ENCODE measurements at places on chromosomes 16 and 17.

- no peak for DNase-seq
These were observed 42.5 kb upstream of the RASD1 start for GRCh38 chr17:17538417-17539391.

GRCh38 chr17:62790564-62790986 is 17.5 kb downstream of the MARCHF10 start:
- no peak for DNase-seq

- DNase-seq = no peak
These were observed 796.2 kb upstream of the RBFOX1 start for GRCh38 chr16:6536411-6536810.

- DNase-seq = no peak
These were observed 80.5 kb downstream of the SMG6 start for GRCh38 chr17:2222901-2223616.

DNA sequence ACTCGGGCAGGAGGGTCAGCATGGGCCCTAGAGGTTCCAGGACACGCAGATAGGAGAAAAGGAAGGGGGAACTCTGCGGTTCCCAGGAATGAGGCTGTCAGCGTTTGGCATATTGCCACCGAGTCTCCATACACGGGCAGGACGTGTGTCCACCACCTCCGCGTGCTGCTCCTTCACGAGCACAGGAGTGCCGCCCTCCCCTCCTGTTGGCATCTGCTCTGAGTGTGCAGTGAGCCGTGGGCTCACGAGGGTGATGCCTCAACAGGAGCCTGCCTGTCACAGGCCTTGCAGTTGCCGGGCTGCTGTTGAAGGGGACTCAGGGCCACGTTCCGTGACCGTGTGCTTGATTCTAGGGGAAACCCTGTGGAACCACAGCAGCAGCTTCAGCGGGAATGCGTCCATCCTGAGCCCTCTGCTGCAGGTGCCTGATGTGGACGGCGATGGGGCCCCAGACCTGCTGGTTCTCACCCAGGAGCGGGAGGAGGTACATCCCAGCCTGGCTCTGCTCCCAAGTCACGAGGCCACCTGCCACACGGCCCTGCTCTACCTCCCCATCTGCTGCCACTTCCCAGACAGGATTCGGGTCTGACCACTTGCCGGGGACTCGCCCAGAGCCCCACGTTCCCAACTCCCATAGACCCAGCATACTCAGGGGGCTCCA is 14.6 kb downstream of the RGS11 start:
- DNase-seq = no peak

GRCh38 chr17:82835122-82835521 is 4.7 kb downstream of the ZNF750 start:
- DNase-seq = peak; percentile 63

DNA sequence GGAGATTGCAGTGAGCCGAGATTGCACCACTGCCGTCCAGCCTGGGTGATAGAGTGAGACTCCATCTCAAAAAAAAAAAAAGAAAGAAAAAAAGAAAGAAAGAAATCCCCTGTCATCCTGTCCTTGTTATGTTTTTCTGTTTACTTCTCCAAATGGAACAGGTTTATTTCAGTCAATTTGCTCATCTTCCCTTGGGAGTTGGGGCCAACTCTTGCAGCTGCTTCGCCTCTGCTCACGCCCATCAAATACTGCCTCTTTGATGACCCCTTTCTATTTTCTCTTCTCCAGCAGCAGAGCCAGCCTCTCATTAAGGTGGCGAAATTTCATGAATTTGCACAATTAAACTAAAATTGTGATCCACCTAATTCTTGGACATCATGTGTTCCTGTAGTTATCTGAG is 173.4 kb downstream of the ZNF18 start:
- no peak for DNase-seq

DNA sequence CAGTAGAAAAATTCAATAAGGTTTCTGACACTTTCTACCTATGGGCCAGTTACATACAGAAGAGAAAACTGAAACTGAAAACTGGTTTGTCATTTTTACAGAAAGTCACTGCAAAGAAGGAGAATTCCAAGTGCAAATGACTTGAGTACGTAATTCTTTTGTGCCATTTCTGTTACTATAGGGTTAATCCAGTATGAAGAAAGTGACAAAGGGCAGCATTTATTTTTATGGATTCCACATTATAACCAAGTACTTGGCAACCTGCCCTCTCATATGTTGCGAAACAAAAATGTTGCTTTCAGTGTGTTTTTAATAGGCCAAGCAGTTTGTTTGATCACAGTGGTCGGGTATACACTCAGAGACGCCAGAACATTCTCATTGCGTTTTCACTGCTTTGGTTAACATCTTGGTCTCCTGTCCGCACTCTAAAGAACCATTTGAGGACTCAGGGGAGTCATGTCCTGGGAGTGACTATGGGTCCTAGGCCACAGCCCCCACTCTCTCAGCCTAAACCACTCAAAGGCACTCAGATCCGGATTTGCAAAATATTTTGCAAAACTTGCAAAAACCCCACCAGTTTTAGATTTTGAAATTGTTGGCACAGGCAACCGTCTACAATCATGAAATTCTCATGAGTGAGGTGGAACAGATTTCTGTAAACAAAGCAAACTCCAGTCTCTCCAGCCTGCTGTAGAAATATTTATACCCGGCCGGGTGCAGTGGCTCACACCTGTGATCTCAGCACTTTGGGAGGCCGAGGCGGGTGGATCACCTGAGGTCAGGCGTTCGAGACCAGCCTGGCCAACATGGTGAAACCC is 15.4 kb upstream of the HELZ start:
- peak; percentile 69 for DNase-seq

- DNase-seq = no peak
These were observed 57.9 kb upstream of the SLC12A3 start for GRCh38 chr16:56807011-56807675.

GRCh38 chr16:497258-497657 is 30.3 kb upstream of the CAPN15 start:
- no peak for DNase-seq

DNA sequence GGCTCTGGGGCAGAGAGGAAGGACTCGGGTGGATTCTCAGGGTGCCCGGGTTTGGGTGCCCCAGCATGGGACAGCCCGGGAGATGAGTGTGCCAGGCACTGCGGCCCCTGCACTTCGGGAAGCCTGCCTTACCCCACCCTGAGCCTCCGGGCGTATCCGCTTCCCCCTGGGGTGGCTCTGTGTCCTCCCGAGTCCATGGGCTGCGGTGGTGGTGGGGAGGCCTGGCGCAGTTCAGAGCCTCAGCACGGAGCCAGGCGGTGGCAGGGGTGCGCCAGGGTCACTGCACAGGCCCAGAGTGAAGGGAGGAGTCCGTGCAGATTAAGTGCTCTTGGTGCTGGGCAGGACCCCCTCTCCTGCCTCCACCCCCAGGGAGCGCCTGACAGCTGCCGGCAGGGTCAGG is 20.7 kb downstream of the MYBBP1A start:
- no peak for DNase-seq

DNA sequence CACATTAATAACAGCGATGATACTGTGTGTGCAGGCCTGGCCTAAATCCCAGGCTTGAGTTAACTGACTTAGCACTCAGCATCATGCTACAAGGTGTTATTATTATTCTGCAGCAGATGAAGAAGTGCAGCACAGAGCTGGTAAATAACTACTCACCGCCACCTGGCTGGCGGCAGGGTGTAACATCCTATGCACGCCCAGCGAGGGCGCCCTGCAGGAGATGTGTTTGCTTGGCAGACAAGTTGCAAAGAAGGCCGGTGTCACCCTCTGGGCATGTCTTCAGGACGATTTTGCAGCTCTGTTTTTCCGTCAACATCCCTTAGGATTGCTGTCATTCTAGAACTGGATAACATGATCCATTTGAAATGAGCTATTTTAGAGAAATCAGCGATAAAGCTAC is 30.1 kb downstream of the DNAH9 start:
- no peak for DNase-seq

DNA sequence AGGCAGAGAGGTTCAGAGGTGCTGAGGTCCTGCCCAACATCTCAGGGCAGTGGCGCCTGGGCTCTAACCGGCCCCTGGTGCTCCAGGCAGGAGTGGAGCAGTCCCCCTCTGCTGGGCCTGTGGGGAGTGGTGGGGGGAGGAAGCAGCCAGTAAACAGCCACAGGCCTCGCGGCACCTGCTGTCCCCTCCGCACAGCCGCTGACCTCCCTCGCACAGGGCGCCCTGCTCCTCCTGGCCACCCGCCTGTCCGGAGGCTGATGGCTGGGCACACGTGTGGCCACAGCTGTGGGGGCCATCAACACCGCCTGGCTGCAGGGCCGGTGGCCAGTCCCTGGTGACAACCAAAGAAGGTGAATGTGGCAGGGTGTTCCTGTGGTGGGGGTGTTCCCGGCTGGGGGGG is 36.8 kb upstream of the PABPN1L start:
- no peak for DNase-seq

GRCh38 chr16:17635183-17635582 is 164.4 kb upstream of the XYLT1 start:
- DNase-seq = no peak

DNA sequence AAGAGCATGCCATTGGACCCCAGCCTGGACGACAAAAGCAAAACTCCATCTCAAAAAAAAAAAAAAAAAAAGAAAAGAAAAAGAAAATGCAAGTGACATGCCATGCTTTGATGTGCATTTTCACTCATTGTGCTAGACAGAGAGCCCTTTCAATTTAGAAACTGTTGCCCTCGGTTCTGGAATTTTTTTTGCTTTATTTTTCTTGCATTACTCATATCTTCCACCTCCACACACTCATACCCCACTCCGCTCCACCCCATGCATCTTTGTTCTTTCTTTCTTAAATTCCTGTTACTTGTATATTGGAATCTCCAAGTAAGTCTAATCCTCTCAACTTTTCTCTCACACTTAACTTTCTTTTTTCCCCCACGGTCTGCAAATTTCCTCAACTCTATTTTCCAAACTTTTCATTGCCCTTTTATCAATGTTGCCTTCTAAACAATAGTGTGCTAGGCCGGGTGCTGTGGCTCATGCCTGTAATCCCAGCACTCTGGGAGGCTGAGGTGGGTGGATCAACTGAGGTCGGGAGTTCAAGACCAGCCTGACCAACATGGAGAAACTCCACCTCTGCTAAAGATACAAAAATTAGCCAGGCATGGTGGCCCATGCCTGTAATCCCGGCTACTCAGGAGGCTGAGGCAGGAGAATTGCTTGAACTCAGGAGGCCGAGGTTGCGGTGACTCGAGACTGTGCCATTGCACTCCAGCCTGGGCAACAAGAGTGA is 16.8 kb upstream of the SUZ12 start:
- DNase-seq = peak; percentile 18

DNA sequence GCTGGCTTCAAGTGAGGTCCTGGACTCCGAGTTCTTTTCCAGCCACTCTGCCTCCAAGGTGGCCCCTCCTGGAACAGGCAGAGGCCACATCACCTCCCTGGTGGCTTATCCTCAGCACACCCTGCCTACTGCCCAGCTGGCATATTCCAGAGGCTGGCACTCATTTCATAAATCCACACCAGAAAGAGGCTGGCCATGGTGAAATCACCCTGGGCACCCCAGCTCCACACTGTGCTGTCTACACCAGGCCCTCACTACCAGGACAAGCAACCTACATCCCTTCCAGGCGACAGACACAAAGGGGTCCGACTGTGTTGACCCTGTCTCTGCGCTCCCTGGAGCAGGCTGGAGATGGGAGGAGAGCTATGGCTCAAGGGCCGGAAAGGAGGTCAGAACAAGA is 100.2 kb downstream of the C16orf78 start:
- DNase-seq = peak; percentile 55

- DNase-seq = no peak
These were observed 10.5 kb downstream of the YPEL2 start for GRCh38 chr17:59341922-59342321.

DNA sequence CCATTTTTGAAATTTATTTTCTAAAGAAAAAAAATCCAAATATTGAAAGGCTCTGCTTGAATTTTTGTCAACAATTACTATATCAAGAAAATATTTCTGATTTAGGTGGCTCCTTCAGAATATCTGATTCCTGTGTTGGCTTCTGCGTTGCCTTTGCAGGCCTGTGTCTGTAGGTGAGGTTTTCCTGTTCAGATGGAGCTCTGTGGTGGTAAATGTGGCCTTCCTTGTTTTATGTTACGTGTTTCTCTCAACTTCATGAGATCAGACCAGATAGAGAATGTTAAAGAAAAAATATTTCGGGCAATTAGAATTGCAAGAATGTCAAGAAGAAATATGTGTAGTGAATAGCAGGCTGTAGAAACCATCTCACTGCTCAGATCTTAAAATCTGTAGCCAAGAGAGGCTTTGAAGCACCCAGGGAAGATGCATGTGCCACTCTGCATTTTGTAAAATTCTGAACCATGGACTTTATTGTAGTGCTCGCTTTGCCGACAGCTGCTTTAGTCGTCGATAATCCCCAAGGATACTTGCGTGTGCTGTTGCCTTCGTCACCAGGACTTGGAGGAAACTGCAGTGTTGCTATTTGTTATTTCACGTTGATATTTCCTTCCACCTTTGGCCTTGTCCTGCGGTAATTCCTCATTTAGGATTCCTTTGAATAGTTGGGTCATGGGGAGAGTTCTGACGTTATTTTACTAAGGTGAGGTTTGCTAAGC is 69.9 kb downstream of the RPTOR start:
- DNase-seq = no peak

- no peak for DNase-seq
These were observed 2.4 kb downstream of the BCL6B start for GRCh38 chr17:7025245-7025644.

DNA sequence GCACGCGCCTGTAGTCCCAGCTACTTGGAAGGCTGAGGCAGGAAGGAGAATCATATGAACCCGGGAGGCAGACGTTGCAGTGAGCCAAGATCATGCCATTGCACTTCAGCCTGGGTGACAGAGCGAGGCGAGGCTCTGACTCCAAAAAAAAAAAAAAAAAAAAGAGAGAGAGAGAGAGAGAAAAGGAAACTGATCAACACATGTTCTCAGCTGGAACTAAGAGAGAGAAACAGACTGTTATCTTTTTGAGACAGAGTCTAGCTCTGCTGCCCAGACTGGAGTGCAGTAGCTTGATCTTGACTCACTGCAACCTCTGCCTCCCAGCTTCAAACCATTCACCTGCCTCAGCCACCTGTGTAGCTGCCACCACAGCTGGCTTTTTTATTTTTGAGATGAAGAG is 60.4 kb downstream of the STH start:
- no peak for DNase-seq

- no peak for DNase-seq
These were observed 41.1 kb upstream of the MTSS2 start for GRCh38 chr16:70726892-70727361.

DNA sequence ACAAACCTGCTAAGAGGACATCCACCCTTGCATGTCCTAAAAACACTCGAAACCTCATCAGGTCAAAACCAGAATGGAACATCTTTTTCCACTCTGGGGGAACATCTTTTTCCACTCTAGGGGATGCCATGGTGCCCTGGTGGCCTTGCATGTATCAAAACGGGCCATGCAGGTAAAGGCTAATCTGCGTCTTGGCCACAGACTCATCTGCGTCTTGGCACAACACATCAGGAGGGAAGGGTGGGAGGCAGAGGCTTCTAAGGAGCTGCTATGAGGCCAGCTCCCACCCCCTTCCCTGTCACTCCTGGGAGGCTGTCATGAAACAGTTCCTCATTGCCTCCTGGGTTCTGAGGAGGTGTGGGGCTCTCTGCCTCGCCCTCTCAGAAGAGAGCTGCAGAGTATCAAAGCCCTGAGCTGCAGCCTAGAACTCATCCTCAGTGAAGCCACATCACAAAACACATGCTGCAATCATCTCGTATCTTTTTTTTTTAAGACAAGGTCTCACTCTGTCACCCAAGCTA is 27.6 kb downstream of the PARN start:
- DNase-seq = no peak

GRCh38 chr17:55699181-55699860 is 23.3 kb downstream of the TMEM100 start:
- DNase-seq = no peak
